ENCODE measurements at places on chromosomes 5 and 9.

DNA sequence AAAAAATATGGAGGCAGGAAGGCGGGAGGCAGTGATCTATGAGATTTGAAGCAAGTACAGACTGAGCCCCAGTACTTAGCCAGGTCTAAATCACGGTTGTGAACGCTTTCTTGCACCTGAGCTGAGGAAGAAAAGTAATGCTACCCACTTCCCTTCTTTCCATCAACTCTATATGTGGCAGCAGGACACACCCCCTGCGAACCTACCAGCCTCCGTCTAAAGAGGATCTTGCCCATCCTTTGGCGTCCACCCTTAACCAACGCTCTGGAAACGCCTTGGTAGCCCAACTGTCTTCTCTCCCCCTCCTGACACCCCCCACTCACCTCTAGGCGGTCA, 545 bp downstream of the HMGCS1 start:
- no peak for DNase-seq

DNA sequence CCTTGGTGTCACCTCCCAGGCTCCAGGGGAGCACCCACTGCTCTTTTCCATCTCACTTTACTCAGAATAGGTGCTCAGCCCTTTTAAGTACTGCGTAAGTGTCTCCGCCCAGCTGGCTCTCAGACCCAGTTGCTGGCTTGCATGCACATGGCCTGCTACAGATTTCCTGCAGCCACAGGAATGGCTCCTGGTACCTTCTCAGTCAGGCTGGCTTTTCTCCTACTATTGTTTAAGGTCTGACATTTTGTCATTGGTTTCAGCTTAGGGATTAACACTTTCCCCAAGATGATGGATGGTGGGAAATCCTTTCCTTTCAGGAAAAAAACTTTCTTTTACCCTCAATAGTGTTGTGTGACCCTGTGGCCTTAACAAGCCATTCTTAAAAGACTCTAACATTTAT, 1652.3 kb upstream of the WWC1 start:
- DNase-seq: no peak

DNA sequence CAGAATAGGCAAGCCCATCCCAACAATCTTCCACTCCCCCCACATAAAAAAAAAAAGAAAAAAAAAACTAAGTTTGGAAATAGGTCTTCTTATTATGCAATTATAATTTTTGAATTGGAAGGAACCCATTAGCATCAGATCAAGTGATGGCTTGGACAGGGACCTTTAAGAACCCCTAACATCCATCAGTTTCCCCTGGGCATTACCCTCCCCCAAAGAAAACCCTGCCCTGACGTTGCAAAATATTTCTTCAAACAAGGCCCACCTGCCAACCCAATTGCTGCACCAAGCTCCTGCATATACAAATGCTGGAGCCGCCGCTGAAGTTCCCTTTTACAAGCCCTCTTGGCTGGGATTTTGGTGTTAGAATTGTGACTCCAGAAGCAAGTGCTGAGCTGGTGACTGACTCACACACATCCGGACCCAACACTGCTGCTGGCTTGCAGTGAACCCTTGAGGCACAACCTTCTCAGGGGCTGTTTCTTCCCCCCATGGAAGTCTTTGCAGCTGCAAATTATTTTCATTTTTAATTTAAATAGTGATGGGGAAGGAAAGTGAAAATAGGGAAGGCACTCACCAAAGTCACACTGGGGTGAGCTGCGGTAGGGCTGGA, 56.1 kb upstream of the AFAP1L1 start:
- no peak for DNase-seq

DNA sequence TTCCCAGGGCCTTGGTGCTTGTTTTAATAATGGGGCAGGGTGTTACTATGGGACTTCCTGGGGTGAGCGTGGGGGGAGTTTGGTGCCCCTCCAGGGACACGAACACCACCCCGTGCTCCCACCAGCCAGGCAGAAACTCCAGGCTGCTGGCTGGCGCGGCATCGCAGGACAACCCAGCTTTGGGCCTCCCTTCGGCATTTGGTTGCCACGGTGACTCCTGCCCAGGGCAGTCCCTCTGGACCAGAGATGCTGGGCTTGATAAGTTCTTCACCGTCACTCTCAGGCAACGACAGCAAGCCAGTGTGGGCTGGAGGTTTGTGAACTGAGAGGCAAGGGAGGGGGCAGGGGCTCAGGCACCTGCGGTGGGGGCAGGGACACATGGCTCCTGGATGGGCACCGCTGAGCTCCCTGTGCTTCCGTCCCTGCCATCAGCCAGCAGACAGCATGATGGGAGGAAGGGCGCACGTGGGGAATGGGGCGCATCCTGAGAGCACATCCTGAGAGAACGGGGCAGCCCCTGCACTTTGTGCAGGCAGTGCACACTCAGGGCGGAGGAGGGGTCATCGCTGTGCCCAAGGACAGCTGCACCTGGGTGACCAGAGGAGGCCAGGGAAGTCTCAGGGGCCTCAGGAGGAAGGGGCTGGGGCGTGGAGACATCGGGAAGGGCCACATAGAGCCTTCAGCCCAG, 116.4 kb downstream of the RXRA start:
- DNase-seq: no peak

DNA sequence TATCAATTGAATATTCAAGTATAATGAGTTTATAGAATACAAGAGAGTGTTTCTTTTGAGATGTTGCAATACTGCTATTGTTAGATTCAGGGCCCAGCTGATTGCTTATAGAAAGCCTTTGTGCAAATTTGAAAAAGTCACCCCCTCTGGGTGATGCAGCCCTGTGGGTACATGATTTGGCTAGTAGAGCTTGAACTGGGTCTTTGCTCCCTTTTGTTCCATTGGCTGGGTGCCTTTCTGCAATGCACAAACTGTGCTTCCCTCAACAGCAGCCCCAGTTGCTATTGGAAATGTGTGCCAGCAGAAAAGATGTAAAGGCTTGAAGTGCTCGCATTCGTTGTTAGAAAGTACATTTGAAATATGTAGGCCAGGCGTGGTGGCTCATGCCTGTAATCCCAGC, 61.8 kb upstream of the CEMIP2 start:
- DNase-seq: no peak

- DNase-seq: no peak
Measured at GRCh38 chr5:42636946-42637345, 119.7 kb upstream of the CCDC152 start.

DNA sequence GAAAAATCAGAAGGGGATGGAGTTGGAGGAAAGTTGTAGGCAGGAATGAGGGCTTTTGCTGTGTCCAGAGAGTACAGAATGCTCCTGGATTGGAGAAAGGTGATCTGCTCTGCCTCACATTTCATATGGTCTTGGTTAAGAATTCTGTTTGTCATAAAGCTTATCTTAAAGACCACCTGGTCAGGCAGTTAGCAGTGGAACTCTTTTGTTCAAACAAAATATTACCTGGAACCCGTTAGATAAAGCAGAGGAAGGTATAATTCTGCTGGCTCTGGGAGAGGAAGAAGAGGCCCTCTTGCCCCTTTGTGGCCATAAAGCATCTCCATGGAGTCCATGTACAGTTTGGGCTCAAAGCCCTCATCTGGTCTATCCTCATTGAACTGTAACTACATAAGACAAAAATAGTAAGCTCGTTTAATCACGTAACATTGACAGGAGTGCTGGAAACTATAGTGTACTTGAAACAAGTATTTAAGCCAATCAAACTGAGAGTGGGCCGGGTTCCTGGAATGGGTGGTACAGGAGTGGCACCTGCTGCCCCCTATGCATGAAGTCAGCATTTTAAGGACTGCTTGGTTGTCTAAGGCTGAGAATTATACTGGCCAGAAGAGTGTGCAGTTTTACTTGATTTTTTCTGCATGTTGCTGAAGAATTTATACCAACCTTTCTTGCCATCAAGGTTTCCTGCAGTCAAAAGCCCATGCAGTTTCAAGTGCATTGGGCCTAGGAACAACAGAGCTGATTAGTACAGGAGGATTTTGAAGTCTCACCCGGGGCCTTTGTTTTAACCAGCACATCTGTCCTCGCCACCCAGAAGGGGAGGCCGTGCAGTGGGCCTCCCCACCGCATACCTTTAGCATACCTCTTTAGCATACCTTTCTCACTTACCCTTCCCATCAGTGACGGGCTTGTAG, 39.9 kb downstream of the STXBP1 start:
- no peak for DNase-seq

- DNase-seq: no peak
Measured at GRCh38 chr5:155953335-155953734, 373.6 kb upstream of the SGCD start.

GRCh38 chr5:107601076-107601475, 69.7 kb downstream of the EFNA5 start:
- no peak for DNase-seq

DNA sequence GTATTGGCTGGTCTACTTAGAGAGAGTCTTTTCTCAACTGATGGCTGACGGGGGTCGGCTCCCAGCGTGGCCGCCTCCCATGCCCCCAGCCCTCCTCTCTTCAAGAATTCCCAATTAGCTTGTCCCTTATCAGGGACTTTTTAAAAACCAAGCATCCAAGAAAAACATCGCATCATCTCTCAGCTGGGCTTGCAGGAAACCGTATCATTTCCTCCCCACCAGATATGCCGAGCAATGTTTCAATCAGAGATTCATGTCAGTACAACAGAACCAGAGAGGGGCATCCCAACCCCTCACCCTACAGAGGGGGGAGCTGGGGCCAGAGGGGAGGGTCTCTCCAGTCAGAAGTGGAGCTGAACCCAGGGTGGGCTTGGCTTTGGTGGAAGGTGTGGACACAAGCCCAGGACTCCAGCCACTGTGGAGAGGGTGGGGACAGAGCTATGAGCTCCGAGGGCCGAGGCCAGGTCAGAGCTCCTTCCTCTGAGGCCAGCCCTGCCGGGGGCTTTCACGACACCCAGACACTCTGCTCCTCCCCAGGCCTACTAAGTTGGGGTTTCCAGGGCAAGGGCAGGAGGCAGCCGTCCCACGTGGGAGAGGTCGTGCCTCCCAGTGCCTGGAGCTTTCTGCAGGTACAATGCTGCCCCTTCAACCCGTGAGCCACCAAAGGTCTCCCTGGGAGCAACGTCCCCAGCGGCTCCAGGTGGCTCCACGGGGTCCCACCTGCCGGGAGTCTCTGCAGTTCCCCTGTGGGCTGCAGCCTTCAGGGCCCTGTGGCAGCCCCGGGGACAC, 39.0 kb upstream of the TMEM250 start:
- no peak for DNase-seq

GRCh38 chr9:38246833-38247232, 145.7 kb upstream of the ALDH1B1 start:
- DNase-seq: no peak

DNA sequence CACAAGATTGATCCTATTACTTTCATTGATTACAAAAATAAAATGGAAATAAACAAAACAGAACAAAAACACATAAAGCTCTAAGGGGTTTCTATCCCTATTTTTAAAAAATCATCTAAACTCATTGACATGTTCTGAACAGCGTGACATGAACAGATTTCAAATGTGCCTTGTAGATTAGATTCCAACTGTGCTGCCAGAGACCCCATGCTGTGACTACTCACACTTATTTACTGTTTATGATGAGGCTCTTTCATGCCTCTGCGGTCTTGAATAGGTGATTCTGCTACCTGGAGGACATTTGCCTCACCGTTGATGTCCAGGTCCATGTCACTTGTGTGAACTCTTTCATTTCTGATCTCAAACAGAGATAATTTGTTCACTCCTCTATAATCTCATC, 990.2 kb downstream of the CDH12 start:
- no peak for DNase-seq

All from stimulated activated CD4-positive, alpha-beta T cell treated with anti-CD3 and anti-CD28 coated beads, Interleukin-1b, Interleukin-23, amount 100 ng/mL, for 1 hour (primary cell).